ENCODE measurements at places on chromosomes 1 and 21.
A peak's percentile ranks its signal among the peaks of the same experiment; 100 is the strongest.

GRCh38 chr1:35568975-35569395 is 4.1 kb upstream of the TFAP2E start:
- no peak for DNase-seq

GRCh38 chr1:17360272-17360956 is 11.6 kb upstream of the PADI6 start:
- no peak for DNase-seq

DNA sequence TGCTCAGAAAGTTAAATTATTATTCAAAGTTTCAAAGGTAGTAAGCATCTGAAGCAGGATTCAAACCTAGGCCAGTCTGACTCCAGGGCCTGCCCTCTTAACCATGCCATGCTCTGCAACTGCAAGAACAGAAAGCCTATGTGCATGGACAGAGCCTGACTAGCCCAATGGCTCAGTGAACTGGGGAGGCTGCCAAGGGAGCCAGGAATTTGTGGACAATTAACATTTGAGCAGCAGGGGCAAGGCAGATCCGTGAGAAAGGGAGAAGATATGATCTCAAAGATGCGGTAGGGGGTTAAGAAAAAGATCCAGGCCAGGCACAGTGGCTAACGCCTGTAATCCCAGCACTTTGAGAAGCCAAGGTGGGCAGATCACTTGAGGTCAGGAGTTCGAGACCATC is 6.5 kb upstream of the ATP1A4 start:
- no peak for DNase-seq

GRCh38 chr1:9700340-9700739 is 48.8 kb downstream of the PIK3CD start:
- DNase-seq: peak; percentile 94

DNA sequence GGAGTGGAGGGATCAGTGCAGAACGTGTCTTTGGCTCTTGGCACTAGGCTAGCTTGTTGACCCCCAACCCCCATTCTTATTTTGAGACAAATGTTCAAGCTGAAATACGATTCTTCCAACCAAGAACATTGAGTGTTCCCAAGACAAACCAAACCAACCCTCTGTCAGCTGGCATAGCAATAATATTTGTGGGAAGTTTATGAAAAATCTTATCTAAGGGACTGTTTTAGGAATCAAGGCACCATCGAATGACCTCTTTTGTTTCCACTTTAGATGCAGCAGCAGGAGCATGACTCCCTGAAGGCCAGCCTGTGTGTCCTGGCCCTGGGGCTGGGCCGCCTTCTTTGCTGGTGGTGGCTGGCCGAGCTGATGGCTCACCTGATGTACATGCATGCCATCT is 89.2 kb downstream of the HHAT start:
- DNase-seq: no peak

DNA sequence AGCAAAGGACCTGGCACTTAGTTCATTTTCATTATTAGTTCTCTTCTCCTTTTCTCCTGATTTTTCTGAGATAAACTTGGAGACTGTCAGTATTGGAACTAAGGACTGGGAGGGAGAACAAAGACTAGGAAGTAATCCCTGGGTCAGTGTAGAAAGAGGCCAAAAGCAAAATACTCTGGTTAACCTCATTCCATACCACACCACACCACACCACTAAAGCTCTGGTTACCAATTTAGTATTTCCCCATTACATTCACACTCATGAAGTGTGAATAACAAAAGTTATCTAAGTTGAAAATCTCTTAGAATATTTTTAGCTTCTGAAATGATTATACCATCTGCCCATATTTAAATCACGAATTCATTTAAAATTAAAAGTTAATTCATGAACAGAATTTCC is 68.9 kb upstream of the DMRTA2 start:
- DNase-seq: no peak

GRCh38 chr1:34075576-34075975 is 89.5 kb downstream of the CSMD2 start:
- no peak for DNase-seq
